ENCODE measurements at places on chromosomes 7 and 10. TPM values are rescaled to one million over a fixed set of nuclear protein-coding genes. Genes with fewer than 3 reads are reported as not detected.
A peak's percentile ranks its signal among the peaks of the same experiment; 100 is the strongest.

The CALML3 gene
- not detected for total RNA-seq

The NSUN6 gene
- 10.6 TPM for total RNA-seq

The C10orf62 gene
- total RNA-seq = not detected

The MTERF1 gene
- total RNA-seq = 17.3 TPM

The NACAD gene
- total RNA-seq = 5.8 TPM

The ZNF365 gene
- total RNA-seq = 0.07 TPM

The AGAP4 gene
- total RNA-seq = 44.2 TPM

The NOBOX gene
- total RNA-seq = not detected

The KIAA1549 gene
- 18.7 TPM for total RNA-seq

The ATG9B gene
- total RNA-seq = 1.2 TPM

- H3K4me1 ChIP-seq = peaks cover 6% of the 10 kb centered on the region
- no peak for DNase-seq
- no peak overlapping the region for H3K27ac ChIP-seq
- no peak overlapping the region for H3K4me3 ChIP-seq
These were observed 197.0 kb upstream of the AGK start for GRCh38 chr7:141354251-141354650.

DNA sequence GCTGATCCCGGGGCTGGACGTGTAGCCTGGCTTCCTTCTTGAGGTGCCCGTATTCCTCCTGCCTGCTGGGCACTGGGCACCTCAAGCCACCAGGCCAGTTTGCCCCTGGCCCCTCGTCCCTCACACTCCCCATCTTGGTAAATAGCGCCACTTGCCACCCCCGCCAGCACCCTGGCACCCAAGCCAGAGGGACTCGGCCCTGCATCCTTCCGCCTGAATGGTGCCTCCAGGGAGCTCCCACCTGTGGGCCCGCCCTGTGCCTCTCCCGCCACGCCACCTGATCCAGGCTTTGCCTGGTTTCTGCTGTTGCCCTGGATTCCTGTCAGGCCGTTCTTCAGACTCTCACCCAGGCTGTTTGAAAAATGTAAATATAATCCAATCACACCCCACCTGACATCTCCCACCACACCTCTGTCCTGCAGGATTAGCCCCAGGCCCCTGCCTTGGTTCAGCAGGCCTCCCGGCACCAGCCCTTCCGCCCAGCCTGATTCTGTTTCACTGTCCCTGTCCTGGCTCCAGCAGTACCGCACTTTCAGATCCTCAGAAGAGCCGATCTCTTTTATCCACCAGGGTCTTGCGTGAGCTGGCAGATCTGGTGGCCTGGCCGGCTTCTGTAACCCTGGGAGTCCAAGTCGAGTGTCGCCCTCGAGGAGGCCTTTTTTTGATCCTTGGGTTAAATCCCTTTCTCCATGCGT lies 33.8 kb downstream of the WIPI2 start:
- H3K27me3 ChIP-seq = no peaks in the 10 kb centered on the region
- no peak overlapping the region for H3K27ac ChIP-seq
- no peak overlapping the region for H3K4me3 ChIP-seq
- no peak for DNase-seq
- H3K4me1 ChIP-seq = no peaks in the 10 kb centered on the region
- H3K36me3 ChIP-seq = peaks cover 78% of the 10 kb centered on the region

GRCh38 chr7:128247640-128248194 lies 6.6 kb downstream of the LEP start:
- no peak overlapping the region for H3K27ac ChIP-seq
- no peaks in the 10 kb centered on the region for H3K4me1 ChIP-seq
- H3K4me3 ChIP-seq = no peak overlapping the region
- no peaks in the 10 kb centered on the region for H3K27me3 ChIP-seq
- H3K36me3 ChIP-seq = no peaks in the 10 kb centered on the region

- H3K36me3 ChIP-seq = no peaks in the 10 kb centered on the region
- H3K27me3 ChIP-seq = no peaks in the 10 kb centered on the region
- DNase-seq = no peak
These were observed 1002.8 kb upstream of the CELF2 start for GRCh38 chr10:10014846-10015245.

- H3K27ac ChIP-seq = no peak overlapping the region
- H3K36me3 ChIP-seq = no peaks in the 10 kb centered on the region
- DNase-seq = no peak
- H3K4me3 ChIP-seq = peak overlapping the region; percentile 93
- no peaks in the 10 kb centered on the region for H3K4me1 ChIP-seq
These were observed 22.0 kb upstream of the ANLN start for GRCh38 chr7:36367561-36368077.

- no peaks in the 10 kb centered on the region for H3K27me3 ChIP-seq
- no peak overlapping the region for H3K4me3 ChIP-seq
- H3K27ac ChIP-seq = no peak overlapping the region
- peaks cover 22% of the 10 kb centered on the region for H3K36me3 ChIP-seq
- no peak for DNase-seq
- no peaks in the 10 kb centered on the region for H3K4me1 ChIP-seq
These were observed 84.1 kb downstream of the GNAI1 start for GRCh38 chr7:80218723-80219122.

DNA sequence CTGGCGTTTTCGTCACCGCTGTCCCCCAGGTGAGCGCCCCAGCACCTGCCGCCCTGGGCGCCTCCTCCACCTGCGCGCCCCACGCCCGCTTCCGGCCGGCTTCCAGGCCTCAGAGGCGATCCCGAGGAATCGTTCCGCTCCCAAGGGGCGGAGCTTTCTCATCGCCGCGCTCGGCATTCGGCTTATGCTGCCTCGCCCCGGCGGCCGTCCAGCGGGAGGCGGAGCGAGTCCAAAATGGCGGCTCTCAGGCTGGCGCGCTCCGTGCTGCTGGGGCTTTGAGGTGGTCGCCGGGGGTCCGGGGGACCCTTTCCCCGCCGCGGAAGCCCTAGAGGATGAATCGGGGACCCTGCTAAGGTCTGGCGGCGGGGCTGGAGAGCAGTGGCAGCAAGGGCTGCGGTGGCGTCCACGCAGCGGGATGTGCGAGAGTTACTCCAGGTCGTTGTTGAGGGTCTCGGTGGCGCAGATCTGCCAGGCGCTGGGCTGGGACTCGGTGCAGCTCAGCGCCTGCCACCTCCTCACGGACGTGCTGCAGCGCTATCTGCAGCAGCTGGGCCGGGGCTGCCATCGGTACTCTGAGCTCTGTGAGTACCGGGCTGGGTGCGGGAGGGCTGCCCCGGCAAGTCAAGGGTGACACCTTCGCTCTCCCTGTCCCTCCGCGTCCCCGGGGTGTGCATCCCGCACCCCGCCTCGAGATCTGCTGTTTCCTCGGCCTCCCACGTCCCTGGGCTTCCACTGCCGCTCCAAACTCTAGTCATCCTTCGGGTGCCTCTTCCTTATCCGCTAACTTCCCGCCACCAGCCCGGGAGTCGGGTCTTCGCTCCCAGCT lies at the start of gene TAF3:
Gene TAF3, plus strand, starts transcription at position 211 of the 826 bp plus-strand sequence. Its CDS starts 205 bp downstream, at position 416.
- no peaks in the 10 kb centered on the region for H3K27me3 ChIP-seq
- H3K4me3 ChIP-seq = peak within 1 kb of the TSS; percentile 87
- peak within 1 kb of the TSS; percentile 51 for H3K27ac ChIP-seq
- H3K36me3 ChIP-seq = peaks cover 4% of the 10 kb centered on the region
- no peaks in the 10 kb centered on the region for H3K4me1 ChIP-seq
- DNase-seq = peak; percentile 97

DNA sequence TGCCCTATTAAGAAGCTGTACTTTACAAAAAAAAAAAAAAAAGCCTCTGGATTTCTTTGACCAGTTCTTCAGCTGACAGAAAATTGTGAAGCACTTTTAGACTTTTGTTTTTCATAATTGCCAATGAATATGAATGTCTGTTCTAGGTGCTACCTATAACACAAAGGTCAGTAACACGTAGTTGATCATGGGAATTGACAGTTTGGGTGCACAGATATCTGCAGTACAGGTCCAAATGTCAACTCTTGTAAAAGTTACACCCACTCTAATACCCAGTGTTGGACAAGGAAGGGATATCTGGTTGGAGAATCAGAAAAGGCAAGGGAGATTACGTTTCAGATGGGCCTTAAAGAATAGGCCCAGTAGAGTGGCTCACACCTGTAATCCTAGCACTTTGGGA lies 1.8 kb downstream of the REEP3 start:
- H3K4me1 ChIP-seq = no peaks in the 10 kb centered on the region
- H3K27me3 ChIP-seq = no peaks in the 10 kb centered on the region
- DNase-seq = no peak
- H3K36me3 ChIP-seq = peaks cover 14% of the 10 kb centered on the region
- H3K4me3 ChIP-seq = peak overlapping the region; percentile 95
- no peak overlapping the region for H3K27ac ChIP-seq

- peak overlapping the region; percentile 92 for H3K4me3 ChIP-seq
- no peak for DNase-seq
- peaks cover 9% of the 10 kb centered on the region for H3K4me1 ChIP-seq
- H3K27ac ChIP-seq = no peak overlapping the region
- H3K36me3 ChIP-seq = peaks cover under 1% of the 10 kb centered on the region
These were observed 1.2 kb downstream of the STRIP2 start for GRCh38 chr7:129435414-129435829.

GRCh38 chr7:153443032-153443701 lies 609.0 kb upstream of the DPP6 start:
- no peaks in the 10 kb centered on the region for H3K27me3 ChIP-seq
- DNase-seq = no peak
- no peak overlapping the region for H3K4me3 ChIP-seq
- H3K4me1 ChIP-seq = no peaks in the 10 kb centered on the region

- no peaks in the 10 kb centered on the region for H3K4me1 ChIP-seq
- no peak for DNase-seq
- H3K27ac ChIP-seq = no peak overlapping the region
- H3K4me3 ChIP-seq = no peak overlapping the region
These were observed 111.0 kb upstream of the KMT2E start for GRCh38 chr7:104903044-104903443.

DNA sequence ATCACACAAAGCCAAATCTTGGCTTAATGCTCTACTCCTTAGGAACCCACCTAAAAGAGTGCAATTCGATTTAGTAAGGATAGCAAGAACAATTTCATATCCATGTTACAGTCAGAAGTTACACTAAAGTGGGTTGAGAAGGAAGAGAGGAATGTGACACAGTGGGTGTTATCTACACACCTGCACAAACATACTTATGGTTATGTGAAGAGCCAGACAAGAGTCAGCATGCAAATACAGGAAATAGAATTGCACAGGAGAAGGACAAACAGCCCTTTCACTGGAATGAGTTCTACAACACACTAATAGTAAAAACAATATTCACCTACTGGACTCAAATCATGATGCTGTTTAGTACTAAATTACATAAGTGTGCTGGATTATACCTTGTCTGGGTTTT lies 262.8 kb downstream of the DGKB start:
- DNase-seq = no peak
- no peak overlapping the region for H3K27ac ChIP-seq
- no peaks in the 10 kb centered on the region for H3K4me1 ChIP-seq
- H3K36me3 ChIP-seq = no peaks in the 10 kb centered on the region
- no peaks in the 10 kb centered on the region for H3K27me3 ChIP-seq

DNA sequence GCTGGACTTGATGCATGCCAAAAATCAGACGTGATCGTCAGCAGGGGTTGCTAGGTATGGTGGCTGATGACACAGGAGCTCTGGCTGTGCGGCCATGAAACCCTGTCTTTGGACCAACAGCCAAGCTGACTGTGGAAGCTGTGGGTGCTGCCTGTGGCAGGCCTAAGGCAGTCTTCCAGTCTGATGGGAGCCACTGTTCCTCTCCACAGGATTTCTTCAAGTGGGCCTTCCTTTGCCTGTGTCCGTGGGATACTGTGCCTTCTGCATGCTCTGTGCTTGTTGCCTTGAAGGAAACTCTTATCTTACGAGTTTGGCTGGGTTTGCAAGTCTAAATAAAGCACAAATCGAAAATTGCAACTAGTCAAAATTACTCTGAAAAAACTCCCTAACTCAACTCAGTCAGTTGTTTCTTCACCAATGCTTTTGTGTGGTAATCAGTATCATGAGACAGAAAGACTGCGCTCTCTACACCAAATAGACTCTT lies 101.9 kb upstream of the PDLIM1 start:
- no peak overlapping the region for H3K27ac ChIP-seq
- no peaks in the 10 kb centered on the region for H3K36me3 ChIP-seq
- H3K27me3 ChIP-seq = no peaks in the 10 kb centered on the region
- no peak overlapping the region for H3K4me3 ChIP-seq
- peaks cover 5% of the 10 kb centered on the region for H3K4me1 ChIP-seq

DNA sequence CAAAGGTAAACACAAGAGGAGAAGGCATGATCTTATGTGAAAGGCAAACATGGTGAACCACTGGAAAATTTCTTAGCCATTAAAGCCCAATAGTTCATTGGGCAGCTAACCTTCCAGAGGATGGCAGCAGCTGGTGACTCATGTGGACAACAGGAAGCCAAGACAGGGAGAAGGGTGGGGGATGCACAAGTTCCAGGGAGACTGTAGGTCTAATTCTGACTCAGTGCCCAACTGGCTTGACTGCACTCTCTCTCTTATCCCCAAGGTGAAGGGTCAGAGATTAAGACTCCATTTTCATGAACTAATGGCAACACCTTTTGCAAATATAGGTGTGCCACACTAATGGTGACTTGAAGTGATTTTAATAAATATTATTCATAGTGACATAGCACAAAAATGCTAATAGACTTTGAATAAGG lies 47.9 kb upstream of the SLC35B4 start:
- no peak overlapping the region for H3K27ac ChIP-seq
- H3K36me3 ChIP-seq = no peaks in the 10 kb centered on the region
- no peak for DNase-seq

- no peaks in the 10 kb centered on the region for H3K27me3 ChIP-seq
- H3K27ac ChIP-seq = no peak overlapping the region
- DNase-seq = no peak
- H3K4me3 ChIP-seq = no peak overlapping the region
- no peaks in the 10 kb centered on the region for H3K4me1 ChIP-seq
These were observed 68.1 kb downstream of the CPEB3 start for GRCh38 chr10:92222603-92223262.

GRCh38 chr7:17099083-17099973 lies 199.1 kb upstream of the AHR start:
- no peaks in the 10 kb centered on the region for H3K27me3 ChIP-seq
- DNase-seq = no peak
- no peak overlapping the region for H3K27ac ChIP-seq

- no peaks in the 10 kb centered on the region for H3K4me1 ChIP-seq
- DNase-seq = no peak
- no peaks in the 10 kb centered on the region for H3K36me3 ChIP-seq
- no peak overlapping the region for H3K4me3 ChIP-seq
- no peak overlapping the region for H3K27ac ChIP-seq
These were observed 118.3 kb downstream of the KLF6 start for GRCh38 chr10:3666525-3667302.

- no peak for DNase-seq
- H3K27me3 ChIP-seq = no peaks in the 10 kb centered on the region
- no peaks in the 10 kb centered on the region for H3K36me3 ChIP-seq
- H3K4me1 ChIP-seq = no peaks in the 10 kb centered on the region
- no peak overlapping the region for H3K4me3 ChIP-seq
These were observed 47.0 kb downstream of the PTPRE start for GRCh38 chr10:127953876-127954275.

- H3K4me3 ChIP-seq = no peak overlapping the region
- DNase-seq = no peak
- H3K4me1 ChIP-seq = peaks cover 11% of the 10 kb centered on the region
- H3K27ac ChIP-seq = no peak overlapping the region
- H3K36me3 ChIP-seq = no peaks in the 10 kb centered on the region
- no peaks in the 10 kb centered on the region for H3K27me3 ChIP-seq
These were observed 733.9 kb upstream of the SORCS1 start for GRCh38 chr10:107898392-107898791.

All from endodermal cell (in vitro differentiated cells).